ENCODE measurements at places on chromosomes 3 and 15.

- DNase-seq: no peak
These were observed 71.5 kb downstream of the RAD18 start for GRCh38 chr3:8891774-8892173.

DNA sequence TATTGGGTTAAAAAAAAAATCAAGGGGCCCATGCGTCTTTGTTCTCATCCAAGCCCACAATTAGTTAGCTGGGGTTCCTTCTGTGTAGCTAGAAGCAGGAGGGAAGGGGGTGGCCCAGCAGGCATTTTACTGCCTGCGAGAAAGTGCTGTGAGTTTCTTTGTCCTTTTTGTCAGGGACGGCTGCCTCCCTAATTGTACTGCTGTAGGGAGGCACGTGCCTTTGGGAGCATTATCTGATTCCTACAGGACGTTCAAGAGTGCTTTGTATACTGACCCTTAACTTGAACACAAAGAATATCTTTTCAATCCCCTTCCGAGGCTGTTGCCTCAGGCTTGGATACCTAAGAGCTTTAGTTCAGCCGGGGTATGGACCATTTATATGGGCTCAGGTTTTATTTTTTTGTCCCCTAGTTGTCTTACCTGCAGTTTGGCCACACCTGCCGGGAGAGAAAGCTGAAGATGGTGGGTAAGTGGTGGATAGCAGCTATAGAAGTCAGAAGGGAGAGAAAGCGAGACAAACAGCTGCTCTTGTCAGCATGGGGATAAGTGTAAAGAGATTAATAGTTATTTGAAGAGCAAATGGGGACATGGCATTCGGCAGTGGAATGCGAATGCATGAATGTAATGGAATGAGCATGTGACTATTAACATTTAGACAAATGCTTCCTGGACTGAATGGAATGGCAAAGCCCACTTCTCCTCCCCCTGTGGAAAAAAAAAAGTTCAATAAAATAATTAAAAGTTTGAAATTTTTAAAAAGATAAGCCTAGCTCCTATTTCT lies 175.2 kb downstream of the TP63 start:
- no peak for DNase-seq

DNA sequence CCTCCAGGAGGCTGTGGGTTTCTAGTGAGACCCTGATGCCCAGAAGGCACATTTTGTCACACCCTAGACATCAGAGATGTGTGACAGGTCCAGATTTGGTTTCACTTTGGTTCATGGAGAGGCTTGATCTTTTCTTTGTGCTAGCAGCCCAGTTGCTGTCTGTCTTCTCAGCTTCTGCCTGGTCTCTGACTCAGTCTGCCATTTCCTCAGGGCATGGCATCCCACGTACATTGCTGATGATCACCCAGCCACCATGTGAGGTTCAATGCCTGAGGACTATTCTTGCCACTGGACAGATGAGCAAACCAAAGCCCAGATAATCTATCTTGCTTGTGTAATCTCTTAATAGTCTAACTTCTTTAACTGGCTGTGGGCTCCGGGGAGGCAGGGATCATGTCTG lies 144.9 kb upstream of the MRPS22 start:
- no peak for DNase-seq

GRCh38 chr3:116302087-116302747 lies 143.1 kb downstream of the LSAMP start:
- DNase-seq: no peak

DNA sequence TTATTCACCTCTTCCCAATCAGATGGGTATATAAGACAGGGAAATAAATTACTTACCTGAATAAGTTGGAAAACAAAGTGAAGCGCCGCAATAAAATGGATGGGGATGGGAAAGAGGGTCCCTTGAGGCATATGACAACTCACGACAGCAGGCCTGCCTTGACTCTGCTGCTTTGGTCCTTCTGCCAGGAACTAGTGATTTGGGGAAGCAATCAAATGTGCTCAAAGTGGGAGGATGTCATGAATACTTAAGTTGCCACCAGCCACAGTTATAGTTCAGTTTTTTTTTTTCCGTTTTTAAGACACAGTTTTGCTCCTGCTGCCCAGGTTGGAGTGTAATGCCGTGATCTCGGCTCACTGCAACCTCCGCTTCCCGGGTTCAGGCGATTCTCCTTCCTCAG lies 4.6 kb downstream of the PARL start:
- DNase-seq: no peak

- no peak for DNase-seq
These were observed 55.3 kb downstream of the CCK start for GRCh38 chr3:42210726-42211125.

DNA sequence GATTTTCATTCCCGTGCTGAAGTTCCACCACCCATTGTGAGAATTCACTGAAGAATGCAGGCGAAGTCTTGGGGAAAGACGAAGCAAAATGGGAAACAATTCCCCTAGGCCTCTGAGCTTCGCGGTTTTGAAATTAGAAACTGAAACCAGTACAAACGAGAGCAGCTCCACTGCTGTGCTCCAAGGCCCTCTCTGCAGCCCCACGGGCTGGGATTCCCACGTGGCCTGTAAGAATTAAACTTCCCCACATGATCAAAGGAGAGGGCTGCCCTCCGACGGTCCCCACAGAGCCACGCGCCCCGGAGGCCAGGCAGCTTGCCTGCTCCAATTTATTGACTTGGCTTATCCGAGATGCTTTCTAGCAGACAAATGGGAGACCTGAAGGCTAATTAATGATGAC lies 144.0 kb downstream of the GREM1 start:
- no peak for DNase-seq

DNA sequence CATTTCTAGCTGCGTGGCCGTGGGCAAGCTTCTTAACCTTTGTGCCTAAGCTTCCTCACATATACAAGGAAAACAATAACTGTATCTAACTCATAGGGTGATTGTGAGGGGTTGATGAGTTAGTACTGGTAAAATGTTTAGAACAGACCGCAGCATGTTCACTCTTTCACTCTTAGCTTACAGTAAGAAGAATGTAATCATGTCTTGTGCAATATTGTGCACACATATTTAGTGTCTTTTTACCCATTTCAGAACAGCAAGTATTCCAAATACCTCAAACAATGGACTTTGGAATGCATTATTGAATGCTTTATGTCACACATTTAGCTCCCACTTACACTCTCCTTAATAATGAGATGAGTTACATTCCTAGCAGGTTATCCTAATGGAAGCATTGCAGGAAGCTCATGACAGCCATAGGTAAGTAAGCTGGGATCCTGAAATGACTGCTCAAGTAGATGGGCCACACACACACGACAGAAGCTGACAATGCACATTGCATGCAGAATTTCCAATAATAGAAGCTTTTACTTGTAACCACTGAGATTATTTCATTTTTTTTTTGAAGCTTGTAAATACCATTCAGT lies 468.9 kb upstream of the WNT5A start:
- no peak for DNase-seq

GRCh38 chr3:63274359-63274758 lies 3.7 kb upstream of the SYNPR start:
- no peak for DNase-seq

DNA sequence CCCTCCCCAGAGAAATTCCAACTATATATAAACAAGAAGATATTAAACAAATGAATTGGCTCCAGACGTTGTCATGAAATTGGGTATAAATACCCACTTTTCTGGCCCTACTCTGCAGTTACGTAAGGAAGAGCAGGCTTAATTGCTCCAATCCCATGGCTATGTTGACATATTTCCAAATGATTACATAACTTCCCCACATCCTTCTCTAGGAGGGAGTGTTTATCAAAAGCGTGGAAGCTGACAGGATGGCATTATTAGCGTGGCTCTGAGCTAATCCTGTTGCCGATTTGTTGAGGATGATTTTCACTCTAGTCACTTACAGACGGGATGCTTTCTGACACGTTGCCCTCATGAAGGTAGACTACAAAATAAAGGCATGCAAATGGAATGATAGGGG lies 347.5 kb upstream of the TMCO5A start:
- no peak for DNase-seq

DNA sequence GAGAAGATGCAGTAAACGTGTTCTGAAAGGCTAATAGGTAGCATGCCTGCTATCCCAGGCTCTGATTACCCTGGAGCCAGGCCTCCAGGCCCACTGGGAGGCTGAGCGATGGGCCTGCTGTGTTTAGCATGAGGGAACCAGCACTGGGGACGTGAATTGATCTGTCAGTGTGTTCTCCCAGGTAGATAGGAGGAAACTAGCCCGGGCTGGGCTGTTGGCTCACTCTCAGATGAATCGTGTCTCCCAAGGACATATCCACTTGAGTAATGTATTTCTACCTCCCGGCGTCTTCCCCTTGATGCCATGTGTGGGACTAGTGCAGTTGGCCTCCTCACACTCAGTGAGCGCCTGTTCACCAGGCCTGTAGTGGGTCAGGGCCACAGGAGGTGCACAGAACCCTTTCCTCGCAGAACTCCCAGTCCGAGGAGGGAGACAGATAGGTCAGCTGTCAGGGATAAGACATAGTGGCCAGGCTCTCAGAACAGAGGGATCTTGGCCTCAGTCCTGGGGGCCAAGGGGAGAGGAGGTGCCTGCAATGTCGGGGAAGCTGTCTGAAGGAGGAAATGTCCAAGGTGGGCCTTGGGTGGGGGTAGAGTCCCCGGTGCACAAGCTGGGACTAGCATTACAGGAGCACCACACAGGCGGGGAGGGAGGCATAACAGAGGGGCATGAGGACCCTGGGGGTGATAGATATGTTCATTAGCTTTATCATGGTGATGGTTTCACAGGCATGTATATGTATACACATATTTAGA lies 111.7 kb downstream of the DNAJB8 start:
- DNase-seq: no peak

DNA sequence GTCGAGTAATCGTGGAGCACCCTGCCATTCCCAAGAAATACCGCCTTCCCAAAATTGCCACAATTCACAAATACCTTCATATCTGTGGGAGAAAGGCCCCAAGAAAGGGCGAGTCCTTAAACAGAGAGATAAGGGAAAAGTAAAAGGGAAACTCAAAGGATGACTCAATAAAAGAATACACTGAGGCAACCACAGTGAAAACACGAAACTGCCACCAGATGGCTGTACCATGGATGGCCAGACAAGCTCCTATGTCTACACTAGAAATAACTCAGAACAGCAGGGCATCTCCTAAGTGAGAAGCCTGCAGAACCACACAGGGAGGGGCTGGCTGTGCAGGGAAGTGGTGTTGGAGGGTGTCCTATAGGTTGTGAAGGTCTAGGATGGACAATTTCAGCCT lies 25.0 kb downstream of the SRGAP3 start:
- no peak for DNase-seq

DNA sequence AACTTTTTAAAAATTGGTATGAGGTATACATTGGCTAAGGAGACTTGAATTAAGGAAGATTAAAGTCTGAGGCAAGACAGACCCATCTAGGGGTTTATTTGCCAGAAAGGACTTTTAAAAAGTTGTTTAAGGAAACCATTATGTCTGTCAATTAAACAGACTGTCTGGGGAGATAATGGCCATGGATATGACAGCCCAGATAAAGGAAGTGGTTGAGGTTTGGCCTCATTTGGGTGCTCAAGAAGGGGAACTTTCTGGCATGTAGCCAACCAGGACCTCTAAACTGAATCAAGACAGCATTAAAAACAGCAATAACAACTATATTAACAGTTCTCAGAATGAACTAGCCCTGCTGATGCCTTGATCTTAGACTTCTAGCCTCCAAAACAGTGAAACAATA lies 9.9 kb upstream of the CD200R1L start:
- no peak for DNase-seq

DNA sequence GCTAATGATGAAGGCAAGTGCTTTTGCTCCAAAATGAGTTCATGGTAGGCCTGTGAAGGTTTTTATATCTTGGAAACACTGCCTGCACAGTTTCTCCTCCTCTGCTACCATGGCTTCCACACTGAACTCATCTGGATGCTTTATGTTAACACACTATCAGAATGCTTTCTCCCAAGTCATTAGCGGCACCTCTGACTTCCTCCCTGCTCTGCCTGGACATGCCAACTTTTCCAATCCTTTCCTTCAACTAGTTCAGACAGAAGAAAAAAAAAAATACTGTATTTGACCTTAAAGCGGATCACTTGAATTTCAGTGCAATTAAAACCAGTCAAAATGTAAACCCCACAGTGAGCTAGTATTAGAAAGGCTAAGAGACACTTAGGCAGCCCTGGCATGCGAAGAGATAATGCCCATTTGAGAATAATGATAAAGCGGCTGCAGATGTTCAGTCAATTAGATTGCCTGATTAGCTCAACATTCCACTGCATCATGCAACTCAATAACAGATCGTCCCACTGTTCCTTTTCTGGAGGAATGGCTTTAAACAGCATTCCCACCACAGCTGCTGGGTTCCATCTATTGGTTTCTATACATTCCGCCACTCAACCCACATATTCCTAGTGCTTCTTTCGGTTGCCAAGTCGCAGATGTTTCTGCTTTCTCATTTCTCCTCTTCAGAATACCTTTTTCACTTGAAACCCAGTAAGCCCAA lies 51.7 kb downstream of the CNTN3 start:
- no peak for DNase-seq

GRCh38 chr3:138473391-138473790 lies 39.0 kb downstream of the ESYT3 start:
- no peak for DNase-seq

DNA sequence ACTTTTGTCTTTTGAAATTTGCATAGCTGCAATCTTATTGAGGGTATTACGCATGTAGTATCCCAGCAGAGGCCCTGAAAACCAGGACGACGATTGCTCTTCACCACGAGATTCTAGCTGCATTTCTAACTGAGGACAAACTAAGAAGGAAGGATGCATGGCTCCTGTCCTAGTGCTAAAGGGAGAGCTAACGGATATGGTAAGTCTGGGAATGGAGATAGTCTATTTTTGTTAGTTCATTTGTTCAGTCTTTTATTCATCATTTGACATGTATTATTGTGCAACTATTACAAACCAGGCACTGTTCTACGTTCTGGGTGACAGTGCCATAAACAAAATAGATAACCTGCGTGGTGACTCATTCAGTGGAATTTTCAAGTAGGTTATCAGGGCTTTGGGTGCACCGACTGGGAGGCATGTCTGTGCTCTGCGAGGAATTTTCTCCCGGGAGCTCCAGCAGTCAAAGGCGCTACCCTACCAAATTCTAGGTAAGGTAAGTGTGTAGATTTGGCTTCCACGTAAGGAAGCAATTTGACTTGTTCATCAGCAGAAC lies 51.9 kb upstream of the ETV5 start:
- DNase-seq: no peak

GRCh38 chr15:90706394-90707327 lies 10.5 kb upstream of the BLM start:
- DNase-seq: no peak

DNA sequence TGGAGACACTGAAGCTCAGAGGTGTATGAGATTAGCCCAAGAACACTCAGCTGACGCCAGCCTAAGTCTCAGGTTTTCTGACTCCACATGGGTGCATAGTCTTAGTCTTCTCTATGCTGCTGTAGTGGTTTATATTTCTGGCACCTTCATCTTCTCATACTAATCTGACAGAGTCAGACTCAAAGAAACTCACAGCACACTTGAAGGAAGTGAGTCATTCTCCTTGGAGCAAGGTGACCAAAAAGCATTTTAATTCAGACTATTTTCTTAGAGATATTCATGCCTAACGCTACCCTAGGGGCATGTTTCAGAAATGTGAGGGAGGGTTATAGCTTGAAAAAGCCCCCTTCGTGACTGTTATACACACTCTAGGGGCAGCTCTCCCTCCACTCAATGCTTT lies 775.3 kb upstream of the ARPP21 start:
- DNase-seq: no peak

- DNase-seq: no peak
These were observed 22.2 kb downstream of the ALDH1A2 start for GRCh38 chr15:58043192-58043903.

Measured in cerebellar nuclear complex (tissue), 1 donor.